ENCODE measurements at places on chromosomes 13 and 19.

DNA sequence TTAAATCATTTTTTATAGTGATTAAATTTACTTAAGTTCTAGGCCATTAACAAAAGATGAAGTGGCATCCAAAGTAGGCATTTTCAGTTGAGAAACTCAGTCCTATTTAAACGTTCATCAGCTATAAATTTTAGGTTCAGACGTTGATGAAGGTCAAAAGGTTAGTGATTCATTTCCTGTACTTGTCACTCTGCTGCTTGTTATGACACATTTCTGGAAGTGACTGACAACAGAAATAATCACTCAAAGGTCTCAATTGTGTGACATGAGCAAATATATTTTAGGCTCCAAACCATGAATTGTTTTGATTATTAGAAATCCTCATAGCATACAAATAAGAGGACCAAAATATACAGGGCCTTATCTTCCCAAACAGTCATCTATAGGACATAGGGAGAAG, 10.3 kb upstream of the EDNRB start:
- no peak for DNase-seq

GRCh38 chr13:71611292-71611691, 255.7 kb downstream of the DACH1 start:
- DNase-seq: no peak

- no peak for DNase-seq
These were observed 68.3 kb downstream of the PEPD start for GRCh38 chr19:33453265-33453664.

DNA sequence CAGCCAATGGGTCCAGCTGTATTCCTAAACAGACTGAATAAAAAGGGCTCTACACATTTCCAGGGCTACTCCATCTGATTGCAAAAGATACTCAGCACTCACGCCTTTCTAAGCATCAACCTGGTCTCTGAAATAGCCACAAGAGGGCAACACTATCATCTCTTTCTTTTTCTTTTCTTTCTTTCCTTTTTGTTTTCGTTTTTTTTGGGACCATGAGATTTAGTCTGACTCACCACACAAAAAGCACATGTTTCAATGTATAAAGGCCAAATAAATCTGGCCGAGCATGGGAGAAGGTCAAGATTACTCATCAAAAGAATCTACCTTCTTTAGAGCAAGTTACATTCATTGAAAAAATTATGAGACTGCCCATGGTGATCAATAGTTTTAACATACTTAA, 805.6 kb upstream of the ARGLU1 start:
- DNase-seq: no peak

GRCh38 chr19:722553-723101, 13.9 kb downstream of the PALM start:
- no peak for DNase-seq

GRCh38 chr13:24038841-24039330, 121.6 kb upstream of the SPATA13 start:
- DNase-seq: peak; percentile 47

DNA sequence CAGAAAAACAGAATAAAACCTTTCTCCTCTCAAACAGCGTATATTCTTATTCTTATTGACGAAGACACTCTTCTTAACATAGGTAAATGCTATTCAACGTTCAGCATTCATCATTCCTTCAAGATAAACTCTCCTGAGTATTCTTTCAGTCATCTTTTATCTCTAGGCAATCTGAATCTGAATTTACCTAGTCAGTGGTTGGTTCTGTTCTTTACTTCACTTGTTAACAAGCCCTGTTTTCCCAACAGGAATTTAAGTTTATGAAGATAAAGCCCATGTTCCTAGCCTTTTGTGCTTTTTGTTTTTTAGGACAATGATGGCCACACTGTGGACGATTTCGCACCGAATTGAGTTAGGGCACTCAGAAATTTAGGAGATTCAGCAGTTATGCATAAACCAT, 3.2 kb downstream of the ELF1 start:
- no peak for DNase-seq

- DNase-seq: no peak
These were observed 21.7 kb downstream of the LILRB4 start for GRCh38 chr19:54684527-54684926.

GRCh38 chr13:113044391-113045114, 61.0 kb upstream of the F7 start:
- DNase-seq: no peak

DNA sequence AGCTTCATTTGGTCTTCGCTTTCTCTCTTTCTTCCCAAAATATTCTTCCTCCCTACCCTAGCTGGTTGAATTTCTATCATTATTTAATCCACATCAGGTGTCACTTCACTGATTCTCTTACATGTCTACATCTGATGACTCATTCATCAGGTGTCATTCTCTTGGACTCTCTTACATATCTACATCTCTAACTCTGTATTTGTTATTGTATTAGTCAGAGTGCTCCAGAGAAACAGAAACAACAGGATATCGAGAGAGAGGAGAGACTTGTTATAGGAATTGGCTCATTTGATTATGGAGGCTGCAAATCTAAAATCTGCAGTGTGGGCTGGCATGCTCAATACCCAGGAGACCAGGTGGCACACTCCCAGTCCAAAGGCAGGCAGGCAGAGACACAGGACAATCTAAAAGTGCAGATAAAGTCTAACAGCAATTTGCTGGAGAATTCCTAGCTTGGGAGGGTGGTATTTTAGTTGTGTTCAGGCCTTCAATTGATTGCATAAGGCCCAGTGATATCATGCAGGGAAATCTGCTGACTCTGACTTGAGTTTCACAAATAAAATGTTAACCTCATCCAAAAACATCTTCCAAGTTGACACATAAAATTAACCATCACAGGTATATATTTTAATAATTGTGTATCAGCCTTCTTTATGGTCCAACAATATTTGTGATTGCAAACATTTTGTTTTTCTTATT, 541.4 kb upstream of the SLITRK5 start:
- no peak for DNase-seq

- DNase-seq: no peak
These were observed 61.7 kb downstream of the RAP2A start for GRCh38 chr13:97495678-97496077.

DNA sequence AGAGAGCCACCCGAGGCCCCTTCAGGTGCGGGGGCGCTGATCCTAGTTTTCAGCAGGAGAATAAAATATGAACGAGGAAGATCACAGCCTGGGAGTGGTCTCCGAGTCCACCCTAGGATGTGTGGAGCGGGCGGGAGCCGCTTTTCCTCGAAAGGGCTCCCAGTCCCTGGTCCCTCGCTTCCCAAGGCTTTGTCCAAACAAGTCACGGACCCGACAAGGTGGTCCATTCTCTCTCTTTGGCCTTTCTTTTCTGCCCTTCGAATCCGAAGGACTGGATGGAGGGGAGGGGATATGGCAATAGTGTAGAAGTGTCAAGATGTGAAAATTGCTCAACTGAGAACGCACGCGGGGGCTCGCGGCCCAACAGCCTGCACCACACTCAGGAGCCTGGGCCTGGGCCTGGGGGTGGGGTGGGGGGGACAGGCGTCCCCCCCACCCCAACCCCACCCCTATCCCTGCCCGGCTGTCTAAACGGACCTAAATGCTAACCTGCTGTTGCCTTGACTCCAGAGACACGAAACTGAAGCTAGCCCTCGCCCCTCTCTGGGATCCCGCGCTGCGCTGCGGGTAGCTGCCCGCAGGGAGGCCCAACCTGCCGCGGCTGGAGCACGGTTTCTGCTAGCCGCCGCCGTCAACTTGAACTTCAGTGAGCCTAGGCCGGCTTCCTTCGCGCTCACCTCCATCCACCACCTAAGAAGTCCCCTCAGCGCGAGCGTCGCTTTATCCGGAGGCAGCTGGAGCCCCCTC, 7.1 kb downstream of the ZIC2 start:
- no peak for DNase-seq

DNA sequence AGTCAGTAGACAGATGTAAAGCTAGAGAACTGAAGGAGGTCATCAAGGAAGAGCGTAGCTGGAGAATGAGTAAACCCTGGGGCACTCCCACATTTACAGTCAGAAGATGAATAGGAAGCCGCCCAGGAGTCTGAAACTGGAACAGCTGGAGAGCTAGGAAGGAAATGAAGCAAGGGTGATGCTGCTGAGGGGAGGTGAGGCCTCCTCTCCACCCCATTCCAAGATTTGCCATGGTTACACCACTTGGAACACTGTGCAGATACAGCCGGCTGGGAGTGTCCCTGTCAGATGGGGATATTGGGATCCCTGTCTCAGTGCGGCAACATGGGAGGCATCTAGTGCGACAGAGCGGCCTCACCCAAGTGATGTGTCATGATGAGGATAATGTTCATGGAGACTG, 51.8 kb upstream of the GPI start:
- DNase-seq: no peak

- no peak for DNase-seq
These were observed 6.6 kb upstream of the TFDP1 start for GRCh38 chr13:113577881-113578435.

DNA sequence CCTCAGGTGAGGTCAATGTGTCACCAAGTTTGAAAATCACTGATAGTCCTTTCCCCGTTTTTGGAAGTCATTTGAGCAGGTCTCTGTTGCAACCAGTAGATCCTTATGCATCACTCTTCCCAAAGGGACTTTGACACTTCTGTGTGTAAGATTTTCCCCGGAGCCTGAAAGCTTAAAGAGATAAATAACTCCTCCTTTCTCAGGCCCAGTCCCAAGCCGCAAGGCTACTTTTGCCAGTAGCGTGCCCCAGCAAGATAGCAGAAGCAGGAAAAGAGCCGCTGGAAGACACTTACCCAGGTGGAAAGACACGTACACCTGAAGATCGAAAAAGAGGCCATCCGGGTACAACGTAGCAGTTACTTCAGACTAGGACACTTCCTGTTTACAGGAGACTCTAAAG, 106.9 kb downstream of the CYSLTR2 start:
- DNase-seq: no peak

GRCh38 chr13:77989281-77989680, 70.7 kb upstream of the EDNRB start:
- DNase-seq: no peak

DNA sequence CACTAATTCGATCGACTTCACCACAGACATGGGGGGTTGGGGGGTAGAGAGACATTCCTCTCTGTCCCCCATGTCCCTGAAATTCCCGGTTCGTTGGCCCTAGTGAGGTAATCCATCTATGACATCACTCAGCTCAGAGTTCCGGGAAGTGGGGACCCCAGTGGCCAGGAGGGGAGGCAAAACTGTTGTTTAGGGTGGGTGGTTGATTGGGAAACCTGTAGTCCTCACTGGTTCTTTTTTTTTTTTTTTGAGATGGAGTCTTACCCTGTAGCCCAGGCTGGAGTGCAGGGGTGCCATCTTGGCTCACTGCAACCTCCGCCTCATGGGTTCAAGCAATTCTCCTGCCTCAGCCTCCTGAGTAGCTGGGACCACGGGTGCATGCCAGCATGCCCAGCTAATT, at the start of gene ARRDC5:
TSS of gene ARRDC5 (minus strand) at position 101 of the 400 bp plus-strand sequence. CDS start at position 30, 71 bp downstream.
- no peak for DNase-seq

DNA sequence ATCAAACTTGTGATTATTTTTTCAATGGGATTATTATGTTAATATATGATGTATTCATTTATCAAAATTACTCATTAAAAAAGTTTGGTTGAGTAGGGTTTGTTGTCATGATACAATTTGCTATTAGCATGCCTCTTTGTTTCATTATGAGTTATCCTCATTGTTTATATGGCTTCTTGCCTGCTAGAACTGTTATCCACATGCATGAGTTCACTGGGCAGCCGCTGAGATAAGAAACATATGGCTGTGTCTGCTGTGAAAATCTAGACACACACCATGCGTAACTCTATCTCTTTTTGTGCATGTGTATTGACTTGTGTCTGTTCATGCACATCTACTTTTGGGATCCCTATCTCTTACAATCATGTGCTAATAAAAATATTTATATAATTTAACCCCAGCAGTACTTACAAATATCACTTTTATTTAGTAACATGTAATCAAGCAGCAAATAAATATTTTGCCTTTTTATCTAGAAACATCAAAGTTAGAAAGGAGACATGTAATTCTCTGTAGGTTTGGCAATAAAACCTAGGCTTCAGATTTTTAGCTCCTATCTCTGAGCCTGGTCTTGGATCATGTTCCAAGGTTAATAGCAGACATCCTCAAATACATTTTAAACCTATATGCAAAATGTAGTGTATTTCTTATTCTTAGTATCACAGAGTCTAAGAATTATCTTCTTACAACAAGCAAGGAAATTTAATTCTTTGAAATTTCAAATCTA, 11.2 kb upstream of the KLF12 start:
- no peak for DNase-seq

DNA sequence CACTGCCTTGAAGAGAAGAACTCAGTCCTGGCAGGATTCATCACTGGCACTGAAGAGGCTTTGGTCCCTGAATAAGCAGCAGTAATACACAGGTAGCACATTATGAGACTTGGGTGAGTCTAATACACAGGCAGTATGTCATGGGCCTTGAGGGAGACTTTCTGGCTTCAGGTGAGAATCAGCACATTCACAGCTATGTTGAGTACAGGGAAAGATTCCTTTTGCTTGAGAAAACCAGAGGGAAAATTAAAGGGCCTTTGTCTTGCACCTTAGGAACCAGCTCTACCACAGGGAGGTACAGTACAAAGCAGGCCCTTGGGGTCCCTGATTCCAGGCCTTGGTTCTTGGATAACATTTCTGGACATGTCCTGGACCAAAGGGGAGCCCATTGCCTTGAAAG, 484.6 kb downstream of the RFC3 start:
- DNase-seq: no peak

DNA sequence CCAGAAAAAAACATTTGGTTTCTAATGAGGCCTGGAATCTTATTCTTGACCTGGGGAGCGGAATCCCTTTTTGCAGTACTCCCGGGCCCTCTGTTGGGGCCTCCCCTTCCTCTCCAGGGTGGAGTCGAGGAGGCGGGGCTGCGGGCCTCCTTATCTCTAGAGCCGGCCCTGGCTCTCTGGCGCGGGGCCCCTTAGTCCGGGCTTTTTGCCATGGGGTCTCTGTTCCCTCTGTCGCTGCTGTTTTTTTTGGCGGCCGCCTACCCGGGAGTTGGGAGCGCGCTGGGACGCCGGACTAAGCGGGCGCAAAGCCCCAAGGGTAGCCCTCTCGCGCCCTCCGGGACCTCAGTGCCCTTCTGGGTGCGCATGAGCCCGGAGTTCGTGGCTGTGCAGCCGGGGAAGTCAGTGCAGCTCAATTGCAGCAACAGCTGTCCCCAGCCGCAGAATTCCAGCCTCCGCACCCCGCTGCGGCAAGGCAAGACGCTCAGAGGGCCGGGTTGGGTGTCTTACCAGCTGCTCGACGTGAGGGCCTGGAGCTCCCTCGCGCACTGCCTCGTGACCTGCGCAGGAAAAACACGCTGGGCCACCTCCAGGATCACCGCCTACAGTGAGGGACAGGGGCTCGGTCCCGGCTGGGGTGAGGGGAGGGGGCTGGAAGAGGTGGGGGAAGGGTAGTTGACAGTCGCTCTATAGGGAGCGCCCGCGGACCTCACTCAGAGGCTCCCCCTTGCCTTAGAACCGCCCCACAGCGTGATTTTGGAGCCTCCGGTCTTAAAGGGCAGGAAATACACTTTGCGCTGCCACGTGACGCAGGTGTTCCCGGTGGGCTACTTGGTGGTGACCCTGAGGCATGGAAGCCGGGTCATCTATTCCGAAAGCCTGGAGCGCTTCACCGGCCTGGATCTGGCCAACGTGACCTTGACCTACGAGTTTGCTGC, at the start of gene ICAM4:
TSS of gene ICAM4 (plus strand) at position 153 of the 935 bp plus-strand sequence. CDS start at position 211, 58 bp downstream.
- DNase-seq: no peak
